Mesothelial cell of epicardium (in vitro differentiated cells): ENCODE measurements at places on chromosomes 4 and X.

GRCh38 chr4:147194114-147194513 lies 248.4 kb upstream of the TTC29 start:
- DNase-seq: no peak

GRCh38 chr4:135207531-135207930 lies 1005.9 kb upstream of the PABPC4L start:
- DNase-seq: no peak

DNA sequence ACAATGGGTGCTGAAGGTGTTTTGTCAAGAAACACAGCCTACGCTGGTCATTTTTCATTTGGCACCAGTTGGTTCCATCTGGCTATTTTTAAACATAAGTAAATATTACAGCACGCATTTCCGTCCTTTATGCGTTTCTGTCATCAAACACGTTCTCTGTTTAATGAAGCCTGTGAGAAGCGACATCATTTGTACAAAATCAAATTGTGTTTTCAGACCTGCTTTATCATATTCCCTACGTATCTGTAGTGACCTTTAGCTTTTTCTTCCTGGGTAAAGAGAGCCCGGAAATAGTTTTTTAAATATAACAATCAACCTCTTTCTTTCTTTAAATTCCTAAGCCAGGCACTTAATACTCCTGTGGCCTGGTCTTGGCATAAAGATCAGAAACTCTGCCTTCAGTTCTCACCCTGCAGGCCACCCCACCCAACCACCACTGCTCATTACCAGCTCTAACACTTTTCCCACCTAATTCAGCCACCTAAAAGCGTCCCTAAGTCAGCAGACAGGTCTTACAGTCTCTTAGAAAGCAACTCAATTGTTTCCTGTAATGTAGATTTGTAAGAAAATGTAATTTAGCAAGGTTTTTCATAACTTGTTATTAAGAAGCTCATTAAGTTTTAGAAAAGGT lies 30.4 kb downstream of the ACSL1 start:
- DNase-seq: no peak

DNA sequence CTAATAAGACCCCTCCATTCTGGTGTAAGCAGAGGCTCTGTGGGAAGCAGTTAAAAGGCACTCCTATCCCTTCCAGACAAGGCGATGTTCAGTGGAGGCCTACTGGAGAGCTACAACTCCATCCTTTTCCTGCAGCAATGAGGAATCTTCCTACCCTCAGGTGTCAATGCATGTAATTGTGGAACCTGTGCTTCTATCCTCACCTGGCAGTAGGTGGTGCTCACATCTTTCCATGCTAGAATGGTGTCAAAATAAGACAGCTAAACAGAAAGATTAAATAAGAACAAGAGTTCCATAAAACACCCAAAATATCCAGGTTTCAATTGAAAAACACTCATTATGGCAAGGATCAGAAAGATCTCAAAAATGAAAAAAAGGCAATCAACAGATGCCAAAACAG lies 224.6 kb downstream of the IL15 start:
- no peak for DNase-seq

DNA sequence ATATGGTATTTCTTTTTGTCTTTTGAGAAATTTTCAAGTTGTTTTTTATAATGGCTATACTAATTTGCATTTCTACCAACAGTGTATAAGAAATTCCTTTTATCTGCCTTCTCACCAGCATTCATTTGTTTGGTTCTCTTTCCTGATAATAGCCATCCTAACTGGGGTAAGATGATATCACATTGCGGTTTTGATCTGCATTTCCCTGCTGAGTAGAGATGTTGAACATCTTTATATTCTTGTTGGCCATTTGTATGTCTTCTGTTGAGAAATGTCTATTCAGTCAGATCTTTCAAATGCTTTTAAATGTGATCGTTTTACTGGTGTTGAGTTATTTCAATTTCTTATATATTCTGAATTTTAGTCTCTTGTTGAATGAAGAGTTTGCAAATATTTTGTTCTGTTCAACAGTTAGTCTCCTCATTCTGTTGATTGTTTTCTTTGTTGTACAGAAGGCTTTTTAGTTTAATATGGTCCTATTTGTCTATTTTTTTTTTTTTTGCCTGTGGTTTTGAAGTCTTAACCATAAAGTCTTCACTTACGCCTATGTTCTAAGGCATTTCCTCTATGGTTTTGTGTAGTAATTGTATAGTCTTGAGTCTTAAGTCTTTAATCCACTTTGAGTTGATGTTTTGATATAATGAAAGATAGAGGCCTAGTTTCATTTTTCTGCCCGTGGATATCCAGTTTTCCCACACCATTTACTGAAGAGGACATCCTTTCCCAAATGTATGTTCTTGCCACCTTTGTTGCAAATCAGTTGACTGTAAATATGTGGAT lies 1566.9 kb downstream of the STIM2 start:
- no peak for DNase-seq

- DNase-seq: peak; percentile 84
Measured at GRCh38 chr4:127632420-127633403, at the start of gene INTU. Gene INTU, plus strand, starts transcription at chr4:127632957. Its CDS starts 78 bp downstream, at chr4:127633035.

DNA sequence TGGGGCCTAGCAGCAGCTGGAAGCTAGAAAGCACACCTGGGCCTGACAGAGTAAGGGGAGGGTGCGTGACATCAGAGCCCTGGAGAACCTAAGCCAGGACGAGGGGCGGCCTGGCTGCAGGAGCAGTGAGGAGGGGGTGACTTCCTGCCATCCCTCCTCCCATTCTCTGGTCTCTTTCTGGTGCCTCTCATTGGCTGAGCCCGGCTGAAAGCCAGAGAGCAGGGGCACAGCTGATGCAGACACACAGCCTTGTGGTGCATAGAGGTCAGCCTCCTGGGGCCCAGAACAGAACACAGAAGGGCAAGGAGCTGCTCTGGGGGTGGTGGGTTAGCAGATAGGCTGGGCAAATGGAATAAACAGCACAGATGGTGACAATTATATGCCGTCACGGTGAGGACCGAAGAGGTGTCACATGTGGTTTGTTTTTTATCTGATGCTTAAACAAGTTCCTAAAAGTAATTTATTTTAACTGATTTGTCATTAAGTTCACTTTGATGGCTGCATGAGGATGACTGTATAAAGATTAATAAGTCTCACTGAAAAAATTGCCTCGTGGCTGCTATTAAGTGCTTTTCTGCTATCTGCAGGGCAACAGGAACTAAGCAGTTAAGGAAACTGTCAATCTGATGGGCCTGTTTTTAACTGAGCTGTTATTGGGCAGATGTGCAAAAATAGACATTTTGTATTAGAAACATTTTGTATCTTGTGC lies 102.0 kb downstream of the FNIP2 start:
- no peak for DNase-seq

DNA sequence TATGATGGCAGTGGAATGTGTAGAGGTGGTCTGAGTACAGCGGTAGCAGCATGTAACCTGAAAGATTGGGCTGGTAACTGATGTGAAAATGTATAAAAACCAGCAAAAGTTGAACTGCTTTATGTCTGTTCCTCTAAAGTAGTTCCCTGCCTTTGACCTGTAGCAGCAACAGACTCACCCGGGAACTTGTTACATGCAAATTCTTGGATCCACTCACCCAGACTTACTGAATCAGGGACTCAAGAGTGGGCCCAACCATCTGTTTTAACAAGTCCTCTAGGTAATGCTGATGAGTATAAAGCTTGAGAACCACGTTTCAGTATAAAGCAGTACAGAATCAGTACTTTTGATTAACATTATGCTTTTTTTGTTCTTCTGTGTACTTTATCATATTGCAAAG lies 84.7 kb downstream of the RAP1GDS1 start:
- no peak for DNase-seq

- DNase-seq: no peak
Measured at GRCh38 chr4:102089850-102090621, 255.2 kb downstream of the SLC39A8 start.

- DNase-seq: no peak
Measured at GRCh38 chr4:13483768-13484121, 395 bp downstream of the RAB28 start.

DNA sequence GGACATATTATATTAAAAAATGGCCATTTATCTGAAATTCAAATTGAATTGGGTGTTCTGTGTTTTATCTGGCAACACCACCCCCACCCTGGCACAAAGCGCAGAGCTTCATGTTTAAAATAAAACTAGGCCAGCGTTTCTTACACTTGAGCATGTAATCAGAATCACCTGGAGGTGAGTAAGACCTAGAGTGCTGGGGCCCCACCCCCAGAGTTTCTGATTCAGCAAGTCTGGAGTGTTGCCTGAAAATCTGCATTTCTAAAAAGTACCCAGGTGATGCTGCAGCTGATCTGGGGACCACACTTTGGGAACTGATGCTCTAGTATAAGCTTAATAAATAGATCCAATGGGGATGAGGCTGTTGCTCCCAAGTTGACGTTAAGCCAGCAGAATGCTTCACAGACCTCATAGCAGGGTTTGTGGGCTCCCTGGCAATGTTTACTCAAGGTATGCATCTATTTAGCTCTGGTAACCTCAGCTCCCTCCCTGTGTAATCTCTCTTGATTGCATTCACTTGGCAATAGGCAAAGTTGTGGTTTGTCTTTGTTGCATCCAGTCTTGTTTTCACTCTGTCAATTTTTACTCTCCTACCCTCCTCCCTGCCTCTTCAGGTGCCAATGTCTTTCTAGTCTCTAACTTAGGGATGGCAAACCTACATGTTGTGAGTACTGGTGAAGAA lies 99.8 kb upstream of the TEX13D start:
- DNase-seq: no peak

- no peak for DNase-seq
Measured at GRCh38 chr4:6049985-6050384, 31.8 kb upstream of the C4orf50 start.

GRCh38 chr4:94575652-94576051 lies 123.9 kb downstream of the PDLIM5 start:
- no peak for DNase-seq

DNA sequence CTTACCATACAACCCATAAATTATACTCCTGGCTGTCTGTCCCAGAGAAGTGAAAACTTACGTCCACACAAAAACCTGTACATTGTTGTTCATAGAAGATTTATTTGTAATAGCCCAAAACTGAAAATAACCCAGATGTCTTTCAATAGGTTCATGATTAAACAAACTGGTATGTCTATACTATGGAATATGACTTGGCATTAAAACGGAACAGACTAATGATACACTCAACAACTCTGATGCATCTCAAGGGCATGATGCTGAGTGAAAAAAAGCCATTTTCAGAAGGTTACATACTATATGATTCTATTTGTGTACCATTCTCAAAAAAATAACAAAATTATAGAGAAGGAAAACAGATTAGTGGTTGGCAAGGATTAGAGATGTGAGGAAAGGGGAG lies 11.6 kb upstream of the MND1 start:
- no peak for DNase-seq

- DNase-seq: no peak
Measured at GRCh38 chrX:118730500-118731247, 3.3 kb downstream of the IL13RA1 start.

- no peak for DNase-seq
Measured at GRCh38 chr4:16660656-16661055, 237.8 kb downstream of the LDB2 start.

DNA sequence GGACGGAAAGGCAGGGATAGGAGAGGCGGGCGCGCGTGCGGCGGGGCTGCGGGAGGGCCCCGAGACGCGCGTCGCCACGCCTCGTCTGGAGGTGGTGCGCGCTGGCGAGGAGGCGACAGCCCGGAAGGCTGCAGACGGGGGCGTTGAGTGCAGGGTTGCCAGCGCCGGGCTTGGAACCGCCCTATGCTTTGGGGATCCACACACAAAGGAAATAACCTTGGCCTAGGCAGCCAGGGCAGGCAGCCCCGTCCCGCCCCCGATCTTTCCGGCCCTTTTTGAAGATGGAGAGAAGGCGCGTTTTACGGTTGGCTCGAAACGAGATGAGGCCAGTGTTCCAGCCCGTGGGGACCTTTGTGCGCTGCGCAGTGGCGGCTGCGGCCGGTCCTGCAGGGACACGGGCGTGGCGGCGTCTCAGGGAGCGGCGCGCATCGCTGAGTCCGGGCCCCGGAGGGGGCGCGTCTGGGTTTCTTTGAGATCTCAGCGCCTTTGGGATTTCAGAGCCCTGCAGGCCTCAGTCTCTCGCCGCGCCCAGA lies 50.8 kb upstream of the TRIM2 start:
- DNase-seq: peak; percentile 58

GRCh38 chr4:74631338-74631737 lies 163.0 kb downstream of the BTC start:
- DNase-seq: no peak

DNA sequence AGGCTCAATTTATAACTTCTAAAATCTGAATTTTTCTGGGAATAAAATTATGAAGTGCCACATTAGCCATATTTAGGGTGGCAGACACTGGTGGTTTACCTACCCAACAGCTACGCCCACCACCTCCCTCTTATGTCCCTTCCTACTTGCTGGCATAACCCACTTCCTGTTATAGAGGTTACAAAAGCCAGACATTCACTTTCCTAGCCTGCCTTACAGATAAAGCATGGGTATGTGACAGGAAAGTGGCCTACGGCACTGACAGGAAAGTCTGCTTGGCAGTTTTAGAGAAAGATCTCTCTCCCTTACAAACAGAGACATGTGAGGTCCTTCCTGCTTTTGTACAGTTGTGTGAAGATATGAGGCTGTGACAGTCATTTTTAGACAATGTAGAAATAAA lies 12.4 kb downstream of the DDX53 start:
- DNase-seq: no peak

- DNase-seq: no peak
Measured at GRCh38 chr4:150224896-150225591, 146.8 kb downstream of the DCLK2 start.

GRCh38 chr4:128668566-128668965 lies 140.9 kb upstream of the JADE1 start:
- no peak for DNase-seq

DNA sequence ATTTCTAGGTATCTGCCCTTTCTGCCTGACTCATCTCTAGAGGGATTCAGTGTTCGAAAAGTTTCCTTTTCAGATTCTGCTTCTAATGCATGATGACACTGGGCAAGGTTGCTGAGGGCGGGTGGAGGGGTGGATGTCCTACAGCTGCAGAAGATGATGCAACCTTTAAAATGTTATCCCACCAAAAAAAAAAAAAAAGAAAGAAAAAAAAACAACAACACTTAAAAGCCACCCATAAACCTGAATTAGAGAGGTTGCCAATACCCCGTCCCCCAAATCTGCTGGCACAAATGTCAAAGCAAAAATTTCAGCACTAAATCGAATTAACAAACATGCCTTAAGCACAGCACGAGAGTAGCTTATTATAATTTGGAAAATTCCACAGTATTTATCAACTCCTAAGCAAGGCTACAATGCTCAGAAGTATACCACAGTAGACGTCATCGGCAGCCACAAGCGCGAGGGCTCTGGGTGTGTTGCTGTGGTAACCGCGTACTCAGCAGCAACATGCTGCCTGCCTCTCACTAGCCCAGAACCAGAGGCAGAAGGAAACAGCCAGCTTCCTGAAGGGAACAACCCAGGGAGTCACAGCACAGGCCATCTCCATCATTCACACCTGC lies 167.5 kb upstream of the MAP3K15 start:
- no peak for DNase-seq

DNA sequence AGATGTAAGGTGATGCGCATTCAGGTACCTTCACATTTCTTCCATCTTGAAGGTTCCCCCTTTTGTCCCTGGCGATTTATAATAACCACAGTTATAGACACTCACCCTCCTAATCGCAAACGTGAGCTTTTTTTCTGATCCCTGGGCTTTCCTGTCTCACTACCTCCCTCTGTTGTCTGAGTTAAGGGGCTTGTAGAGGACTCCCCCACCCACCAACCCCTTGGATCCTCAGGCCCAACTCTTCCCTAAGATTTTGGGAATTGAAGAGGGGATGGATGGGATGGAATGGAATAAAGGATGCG lies 1.4 kb downstream of the CNKSR2 start:
- no peak for DNase-seq
